Stimulated activated CD4-positive, alpha-beta T cell treated with anti-CD3 and anti-CD28 coated beads, TNF-alpha, amount 100 ng/mL, for 24 hours (primary cell): ENCODE measurements at places on chromosomes 1 and 21.

DNA sequence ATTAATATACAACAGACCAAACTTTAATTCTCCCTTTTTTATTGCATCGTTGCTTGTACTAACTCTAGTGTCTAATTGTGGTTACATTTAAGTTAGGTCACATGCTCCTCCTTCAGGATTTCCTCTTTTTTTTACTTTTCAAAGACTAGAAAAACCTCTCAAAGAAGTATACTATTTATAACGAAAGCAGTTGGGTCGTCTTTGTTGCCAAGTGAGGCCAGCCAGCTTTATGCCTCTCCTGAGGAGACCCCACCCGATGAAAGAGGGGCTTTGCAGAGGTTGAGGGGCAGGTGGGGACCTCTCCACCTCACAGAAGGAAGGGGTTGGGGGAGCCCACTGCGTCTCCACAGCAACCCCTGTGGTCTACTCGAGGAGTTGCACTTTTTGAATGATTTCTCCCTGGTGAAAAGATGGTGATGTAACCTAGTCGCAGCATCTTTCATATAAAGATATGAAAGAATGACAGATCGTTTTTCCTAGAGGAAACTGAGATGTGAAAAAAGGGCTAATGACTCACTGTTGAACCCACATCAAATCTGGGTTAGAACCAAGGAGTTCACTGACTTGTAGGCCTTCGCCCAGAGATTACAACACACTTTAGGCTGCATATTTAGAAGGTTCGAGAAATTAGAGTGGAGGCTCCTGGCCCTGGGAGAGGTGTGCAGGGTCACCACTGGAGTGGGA lies 6.4 kb downstream of the TGFB2 start:
- DNase-seq, result no peak

DNA sequence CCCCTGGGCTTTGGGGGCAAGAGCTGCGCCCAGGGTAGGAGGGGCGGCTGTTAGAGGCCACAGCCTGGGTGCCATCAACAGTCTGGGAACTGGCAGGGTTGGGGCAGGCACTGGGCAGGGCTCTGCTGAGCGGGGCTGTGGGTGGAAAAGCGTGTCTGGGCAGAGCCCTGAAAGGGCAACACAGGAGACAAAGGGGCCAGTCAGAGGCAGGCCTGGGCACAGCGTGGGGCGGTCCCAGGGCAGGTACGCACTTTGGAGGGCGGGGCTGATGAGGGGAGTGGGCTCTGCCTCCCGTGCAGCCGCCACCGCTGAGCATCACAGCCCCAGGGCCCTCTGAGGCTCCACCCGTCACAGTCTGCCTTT lies 13.9 kb downstream of the CELSR2 start:
- no peak for DNase-seq

DNA sequence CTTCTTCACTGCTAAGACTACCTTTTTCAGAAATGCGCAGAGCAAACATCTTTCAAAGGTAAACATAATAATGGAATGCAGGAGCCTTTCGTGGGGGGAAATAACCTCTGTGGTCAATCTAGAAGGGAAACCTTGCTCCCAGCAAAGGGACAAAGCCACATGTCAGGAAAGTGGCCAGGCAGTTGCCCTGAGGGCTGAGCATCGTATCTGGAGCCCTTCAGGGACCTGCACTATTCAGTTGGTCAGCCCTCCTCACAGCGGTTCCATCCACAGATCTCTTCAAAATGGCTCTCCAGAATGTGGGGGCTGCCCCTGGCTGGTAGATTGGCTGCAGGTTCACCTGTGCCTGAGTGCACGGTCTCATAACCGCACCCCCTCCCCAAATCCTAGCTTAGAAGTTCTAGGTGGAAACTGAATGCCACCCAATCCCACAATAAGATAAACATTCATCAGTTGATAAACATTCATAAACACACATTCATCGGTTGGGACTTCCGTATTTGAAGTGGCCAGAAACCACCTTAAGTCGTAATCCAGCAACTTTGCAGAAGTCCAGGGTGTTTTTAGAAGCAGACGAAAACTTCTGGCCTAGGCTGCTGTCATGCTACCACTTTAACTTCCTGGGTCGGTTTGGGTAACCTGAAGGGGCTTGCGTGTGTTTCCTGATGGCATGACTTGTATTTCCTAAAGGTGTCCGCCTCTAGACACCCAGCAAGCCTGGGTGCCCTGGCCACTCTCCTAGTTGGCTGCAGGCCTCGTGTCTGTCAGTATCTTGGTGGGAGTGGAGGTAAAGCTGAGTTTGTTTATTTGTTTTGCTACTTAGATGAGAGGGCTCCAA lies 50.5 kb downstream of the RASSF5 start:
- no peak for DNase-seq

- no peak for DNase-seq
Measured at GRCh38 chr1:238264951-238265350, 374.2 kb upstream of the ZP4 start.

DNA sequence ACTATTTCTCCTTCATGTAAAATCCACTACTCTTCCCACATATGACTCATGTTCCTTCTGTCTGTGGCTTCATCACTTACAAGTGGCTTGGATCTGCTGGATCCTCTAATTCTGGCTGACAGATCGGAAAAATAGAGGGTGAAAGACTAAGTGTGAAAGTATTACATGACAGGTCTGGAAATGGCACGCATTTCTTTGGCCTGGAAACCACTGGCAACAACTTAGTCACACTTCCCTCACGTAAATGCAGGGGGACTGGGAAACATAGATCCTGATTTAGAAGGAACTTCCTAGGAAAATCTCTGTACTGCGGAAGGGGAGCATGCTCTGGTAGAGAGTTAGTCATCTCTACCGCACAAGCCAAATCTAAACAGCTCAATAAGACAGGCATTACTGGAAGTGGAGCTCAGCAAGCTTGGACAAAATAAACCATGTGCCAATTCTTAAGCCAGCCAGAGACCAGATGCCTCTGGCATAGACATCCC lies 305.4 kb upstream of the PTBP2 start:
- no peak for DNase-seq

DNA sequence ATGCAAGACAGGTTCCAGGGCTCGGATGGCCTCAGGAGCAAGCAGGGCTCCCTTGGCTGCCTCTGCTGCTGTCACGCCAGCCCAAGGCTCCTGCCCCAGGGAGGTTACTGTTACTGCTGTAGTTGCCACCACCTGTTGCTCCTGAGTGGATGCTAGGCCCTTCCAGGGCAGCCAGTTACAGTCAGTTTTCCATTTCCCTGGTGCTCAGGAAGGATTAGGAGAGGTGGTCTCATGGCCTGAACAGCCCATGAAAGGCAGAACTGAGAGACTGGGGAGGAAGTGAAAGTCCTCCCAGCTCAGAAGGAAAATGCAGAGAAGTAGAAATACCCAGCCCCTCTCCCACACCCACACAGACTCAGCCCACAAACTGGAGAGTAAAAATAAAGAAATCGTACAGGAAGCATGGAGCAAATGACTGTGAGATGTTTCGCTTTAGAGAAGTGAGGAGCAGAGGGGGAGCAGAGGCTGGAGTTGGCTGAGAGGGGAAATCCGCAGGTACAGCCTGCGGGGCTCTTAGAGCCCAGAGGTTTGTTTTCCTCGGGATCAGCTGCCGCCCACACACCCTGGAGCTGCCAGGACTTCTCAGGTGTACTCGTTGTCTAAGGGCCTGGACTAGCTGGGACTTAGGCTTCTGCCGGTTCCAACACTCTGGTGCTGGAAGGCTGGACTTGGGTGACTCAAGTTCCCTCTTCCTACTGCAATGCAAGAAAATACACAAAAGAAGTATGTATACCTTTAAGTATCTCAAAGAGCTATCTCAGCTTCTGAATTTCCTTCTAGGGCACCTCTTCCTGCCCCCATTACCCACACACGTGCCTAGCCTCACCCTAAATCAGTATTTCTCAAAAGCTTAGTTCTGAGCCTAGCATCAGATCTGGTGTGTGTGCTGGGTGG lies 2.3 kb downstream of the IL6R start:
- DNase-seq, result peak; percentile 45

DNA sequence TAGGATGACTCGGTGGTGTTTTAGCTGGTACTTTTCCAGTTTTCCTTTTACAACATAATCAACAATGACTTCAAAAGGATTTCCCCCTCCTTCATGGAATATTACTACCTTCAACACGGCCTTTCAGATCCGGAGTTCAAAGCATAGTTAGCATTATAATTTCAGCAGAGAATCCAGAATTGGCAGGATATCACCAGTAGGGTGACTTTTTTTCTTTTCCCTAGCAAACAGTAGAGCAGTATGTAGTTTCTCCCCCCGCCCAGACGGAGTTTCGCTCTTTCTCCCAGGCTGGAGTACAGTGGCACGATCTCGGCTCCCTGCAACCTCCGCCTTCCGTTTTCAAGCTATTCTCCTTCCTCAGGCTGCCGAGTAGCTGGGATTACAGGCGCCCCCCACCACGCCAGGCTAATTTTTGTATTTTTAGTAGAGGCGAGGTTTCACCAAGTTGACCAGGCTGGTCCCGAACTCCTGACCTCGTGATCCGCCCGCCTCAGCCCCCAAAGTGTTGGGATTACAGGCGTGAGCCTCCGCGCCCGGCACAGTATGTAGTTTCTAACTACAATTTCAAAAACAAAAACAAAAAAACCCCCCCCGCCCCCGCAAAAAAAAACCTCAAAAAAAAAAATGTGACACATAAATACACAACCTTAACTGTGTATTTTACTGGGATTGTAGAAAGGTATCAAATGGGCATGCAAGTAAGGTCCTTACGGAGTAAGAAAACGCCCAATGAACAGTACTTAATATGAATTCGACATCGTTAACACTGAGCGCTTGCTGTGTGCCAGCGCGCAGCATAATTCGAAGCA lies 1.5 kb upstream of the COX20 start:
- DNase-seq, result peak; percentile 22

- DNase-seq, result no peak
Measured at GRCh38 chr1:203926025-203926540, 64.7 kb downstream of the SNRPE start.

GRCh38 chr1:53575141-53575954 lies 116.1 kb downstream of the DMRTB1 start:
- no peak for DNase-seq
